Fibroblast of pulmonary artery (primary cell): ENCODE measurements at places on chromosomes 5 and 9.

GRCh38 chr5:133140311-133140710 lies 88.5 kb downstream of the HSPA4 start:
- no peak for DNase-seq

GRCh38 chr5:116409591-116410296 lies 164.9 kb downstream of the SEMA6A start:
- DNase-seq = no peak

DNA sequence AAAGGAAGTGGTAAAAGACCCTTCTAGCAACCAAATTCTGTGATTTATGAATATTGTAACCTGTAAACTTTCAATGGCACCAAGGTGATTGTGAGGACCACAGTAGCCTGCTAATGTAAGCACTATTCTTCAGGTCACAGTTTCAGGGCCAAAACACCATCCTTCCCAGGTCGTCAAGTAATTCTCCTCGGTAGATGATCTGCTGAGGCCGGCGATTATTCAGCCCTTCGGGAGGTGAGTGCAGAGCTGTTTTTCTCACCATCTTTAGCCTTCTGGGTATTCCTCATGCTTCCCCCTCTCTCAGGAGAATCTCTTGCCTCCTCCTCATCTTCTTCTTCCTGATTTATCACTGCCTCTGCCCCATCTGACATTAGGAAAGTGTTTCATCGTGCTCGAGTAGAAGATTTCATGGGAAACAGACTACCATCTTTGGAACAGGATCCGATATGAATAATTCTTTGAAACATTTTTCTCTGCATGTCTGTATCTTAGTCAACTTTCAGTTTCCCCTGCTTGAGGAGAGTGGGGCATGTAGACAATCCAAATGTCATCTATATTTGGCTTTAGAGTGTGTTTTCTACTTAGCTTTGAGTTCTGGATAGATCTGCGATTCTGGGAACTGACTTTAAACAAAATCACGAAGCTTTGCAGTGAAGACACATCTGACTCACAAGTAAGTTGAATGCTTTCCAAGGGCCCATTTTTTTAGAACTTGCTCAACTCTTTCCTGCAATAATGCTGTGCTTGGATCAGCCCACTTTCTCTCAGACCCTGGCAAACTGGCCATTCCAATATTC lies 173.9 kb downstream of the AOPEP start:
- DNase-seq = peak; percentile 98

- DNase-seq = peak; percentile 79
These were observed 18.3 kb downstream of the ASPN start for GRCh38 chr9:92463984-92464383.

GRCh38 chr5:136886608-136887007 lies 521.3 kb upstream of the TRPC7 start:
- DNase-seq = no peak

- DNase-seq = no peak
These were observed 5.3 kb downstream of the ASPN start for GRCh38 chr9:92476962-92477361.

GRCh38 chr5:68962757-68963484 lies 130.9 kb upstream of the SLC30A5 start:
- peak; percentile 72 for DNase-seq

GRCh38 chr9:133059623-133060022 lies 2.2 kb upstream of the CEL start:
- no peak for DNase-seq

DNA sequence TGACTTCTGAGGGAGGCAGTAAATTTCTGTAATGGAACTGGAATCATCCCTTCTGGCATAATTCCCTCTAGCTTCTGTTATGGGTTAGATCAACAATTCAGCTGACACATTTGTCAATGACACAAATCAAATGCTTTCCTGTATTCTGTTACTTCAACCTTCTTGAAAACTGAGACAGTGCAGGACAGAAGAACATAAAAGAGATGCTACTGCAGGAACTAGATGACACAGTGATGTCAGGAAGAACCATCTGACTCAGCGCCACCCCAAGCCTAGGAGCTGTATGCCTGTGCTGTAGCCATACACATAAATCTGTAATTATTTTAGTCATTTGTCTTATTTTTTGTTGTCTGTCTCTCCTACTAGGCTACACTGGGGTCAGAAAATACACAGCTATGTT lies 18.2 kb upstream of the CEP120 start:
- no peak for DNase-seq

DNA sequence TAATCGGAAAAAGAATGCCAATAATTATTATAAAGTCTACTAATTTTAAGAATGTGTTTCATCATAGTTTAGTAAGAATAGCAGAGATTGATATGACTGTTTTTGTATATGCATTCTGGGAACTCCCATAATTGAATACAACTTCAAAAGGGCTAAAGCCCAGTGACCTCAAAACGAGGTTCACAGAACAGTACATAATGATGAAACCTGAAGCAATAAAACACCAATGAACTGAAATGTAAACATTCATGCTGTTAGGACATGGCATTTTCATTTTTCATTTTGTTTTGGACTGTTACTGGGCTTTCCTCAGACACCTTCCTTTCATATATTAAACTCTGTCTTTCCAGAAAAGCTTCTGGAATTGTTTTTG lies 684 bp upstream of the JMY start:
- DNase-seq = peak; percentile 42

- peak; percentile 18 for DNase-seq
These were observed 478.2 kb downstream of the SPATA31D1 start for GRCh38 chr9:82466616-82467260.

DNA sequence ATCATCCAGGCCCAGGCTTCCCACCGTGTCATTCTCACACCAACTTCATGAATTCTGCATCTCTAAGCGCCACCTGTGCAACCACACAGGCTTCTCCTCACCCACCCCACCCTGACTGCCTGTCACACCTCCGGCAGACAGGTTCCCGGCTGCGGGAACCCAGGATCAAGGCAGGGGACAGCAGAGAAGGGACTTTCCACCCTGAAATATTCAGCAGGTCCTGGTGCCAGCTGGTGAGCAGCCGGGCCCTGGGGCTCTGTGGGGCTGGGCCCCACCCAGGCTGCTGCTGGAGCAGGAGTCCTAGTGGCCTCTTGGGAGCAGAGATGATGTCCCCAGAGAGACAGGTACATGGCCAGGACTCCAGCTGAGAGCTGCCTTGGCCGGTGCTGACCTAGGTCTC lies 12.7 kb downstream of the ANXA6 start:
- DNase-seq = no peak

DNA sequence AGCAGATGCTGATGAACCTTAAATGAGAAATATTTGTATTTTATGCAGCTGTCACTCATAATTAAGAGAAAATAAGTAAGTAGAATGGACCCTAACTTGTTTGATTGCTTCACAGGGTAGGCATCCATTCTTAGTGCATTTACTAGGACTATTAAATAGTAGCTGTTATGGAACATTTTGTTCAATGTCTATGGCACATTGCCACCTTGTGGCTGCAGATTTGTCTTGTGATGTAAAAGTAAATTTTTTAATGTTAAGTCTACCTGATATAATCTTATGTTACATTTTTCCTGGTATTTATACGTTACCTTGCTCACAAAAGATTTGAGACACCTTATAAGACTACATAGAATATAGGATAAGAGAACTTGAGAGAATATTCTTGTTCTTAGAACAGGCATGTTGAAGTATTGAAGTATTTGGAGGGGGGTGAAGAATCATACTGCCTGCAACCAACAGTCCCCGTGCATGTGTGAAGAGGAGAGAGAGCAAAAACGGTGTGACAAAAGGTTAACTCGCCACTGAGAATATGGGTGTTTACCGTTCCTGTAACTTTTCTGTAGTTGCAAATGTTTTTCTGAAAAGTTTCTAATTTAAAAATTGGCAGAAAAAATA lies 161.1 kb downstream of the MAST4 start:
- peak; percentile 89 for DNase-seq

DNA sequence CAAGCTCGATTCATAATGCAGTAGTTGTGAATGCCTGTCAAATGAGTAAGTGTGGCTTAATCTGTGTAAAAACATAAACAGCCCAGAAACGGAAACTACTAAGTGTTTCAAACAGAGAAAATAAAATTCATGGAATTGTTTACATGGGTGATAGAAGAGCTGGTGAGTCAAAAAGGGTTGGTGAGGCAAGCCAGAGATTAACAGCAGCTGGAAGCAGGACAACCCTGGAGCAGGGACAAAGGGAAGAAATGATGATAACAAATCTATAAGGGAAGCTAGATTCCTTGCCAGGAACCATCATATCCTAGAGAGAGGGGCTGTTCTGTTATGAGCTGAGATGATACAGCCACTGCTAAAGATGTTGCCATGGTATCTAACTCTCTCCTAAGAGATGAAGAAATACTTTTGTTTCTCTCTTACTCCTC lies 18.0 kb upstream of the PRR16 start:
- peak; percentile 99 for DNase-seq

DNA sequence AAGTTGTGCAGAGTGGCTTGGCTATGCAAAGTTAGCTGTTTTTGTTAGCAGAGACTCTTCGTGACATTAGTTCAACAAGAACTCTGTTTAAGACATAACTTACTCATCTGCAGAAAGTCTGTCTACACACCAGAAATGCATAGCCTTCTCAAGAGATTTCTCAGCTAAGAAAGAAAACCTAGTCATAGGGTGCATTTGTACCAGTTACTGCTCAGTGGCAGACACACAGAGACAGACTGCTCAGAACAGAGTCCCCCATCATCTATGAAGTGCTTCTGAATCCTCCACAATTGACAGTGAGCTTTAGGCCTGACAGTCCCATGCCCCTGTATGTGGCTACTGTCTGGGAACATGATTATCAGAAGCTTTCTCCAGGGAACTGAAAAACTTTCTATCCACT lies 56.1 kb upstream of the IFNK start:
- DNase-seq = no peak

- no peak for DNase-seq
These were observed 470.0 kb downstream of the EBF1 start for GRCh38 chr5:158629591-158630312.

DNA sequence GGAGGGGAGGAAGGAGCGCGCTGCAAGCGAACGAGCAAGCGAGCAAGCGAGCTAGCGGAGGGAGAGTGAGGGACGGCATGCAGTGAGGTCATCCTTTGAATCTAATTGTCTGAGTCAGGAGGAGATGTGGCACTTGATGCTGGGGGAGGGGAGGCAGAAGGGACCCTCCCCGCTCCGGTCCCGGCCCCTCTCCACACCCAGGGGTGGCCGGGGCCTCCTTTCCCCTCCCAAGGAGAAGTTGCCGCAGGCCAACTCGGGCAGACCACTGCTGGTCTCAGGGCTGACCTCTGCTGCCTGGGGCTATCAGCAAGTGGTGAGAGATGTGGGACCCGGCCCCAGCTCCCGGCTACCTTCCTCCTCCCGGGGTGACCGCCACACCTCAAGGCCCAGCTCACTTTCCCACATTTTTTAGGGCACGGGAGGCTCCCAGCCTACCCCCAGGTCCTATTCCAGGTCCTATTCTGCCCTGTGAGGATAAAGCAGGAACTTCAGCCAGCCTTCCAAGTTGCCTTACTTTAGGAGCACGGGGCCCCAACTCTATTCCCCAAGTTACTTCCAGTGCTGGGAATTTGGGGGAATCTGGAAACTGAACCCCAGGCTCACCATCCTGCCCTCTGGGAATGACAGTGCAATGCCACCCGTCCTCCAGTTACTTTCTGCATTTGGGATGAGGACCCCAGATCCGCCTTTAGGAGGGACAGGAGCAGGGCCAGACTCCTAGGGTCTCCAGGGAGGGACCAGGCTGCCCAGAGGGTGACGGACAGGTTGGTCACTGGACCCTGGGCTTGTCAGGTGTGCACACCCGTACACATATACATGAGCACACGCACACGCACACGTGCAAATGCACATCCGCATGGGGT lies 11.1 kb downstream of the CNTFR start:
- DNase-seq = peak; percentile 49

GRCh38 chr5:118678746-118679145 lies 309.6 kb downstream of the DTWD2 start:
- no peak for DNase-seq

GRCh38 chr9:114429488-114429887 lies 41.7 kb upstream of the AKNA start:
- no peak for DNase-seq

GRCh38 chr5:159971931-159972461 lies 36.9 kb upstream of the TTC1 start:
- DNase-seq = no peak
